ENCODE measurements at places on chromosomes 6 and 20.

DNA sequence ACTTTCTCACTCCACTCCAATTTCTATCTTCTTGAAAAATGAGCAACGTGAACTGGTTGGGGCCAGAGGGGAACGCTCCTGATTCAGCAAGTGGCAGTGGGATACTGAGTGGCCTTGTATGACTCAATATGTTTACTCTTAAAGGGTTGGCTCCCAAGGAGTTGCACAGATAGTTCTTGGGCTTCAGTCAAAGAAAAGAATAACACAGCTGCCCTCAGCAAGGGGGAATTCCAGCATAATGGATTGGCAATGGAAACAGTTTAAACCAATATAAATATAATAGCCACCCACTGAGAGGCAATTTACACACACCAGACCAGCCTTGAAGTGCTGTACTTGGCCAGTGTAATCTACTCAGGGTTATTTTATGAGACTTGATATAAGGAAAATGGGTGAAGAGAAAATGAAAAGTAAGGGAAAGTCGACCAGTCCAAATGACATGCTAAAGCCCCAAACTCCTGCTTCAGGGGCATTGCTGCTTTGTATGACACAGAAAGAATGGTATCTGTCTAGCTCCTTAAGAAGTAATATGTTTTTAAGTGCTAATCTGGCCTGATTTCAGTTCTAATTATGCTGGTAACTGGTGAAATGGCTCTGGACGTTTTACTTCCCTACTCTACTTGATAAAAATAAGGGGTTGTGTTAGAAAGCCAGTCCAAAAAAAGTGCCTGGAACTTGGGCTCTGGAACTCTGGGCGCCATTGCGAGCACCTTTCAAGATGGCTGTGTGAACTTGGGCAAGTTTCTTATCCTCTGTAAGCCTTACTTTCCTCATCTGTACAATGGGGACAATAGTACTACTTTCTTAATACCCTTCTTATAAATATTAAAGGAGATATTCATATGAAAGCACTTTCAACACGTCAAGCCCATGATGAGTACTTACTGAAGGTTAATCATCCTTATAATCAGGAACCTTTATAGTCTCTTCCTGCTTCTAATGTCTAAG, 712.9 kb upstream of the MAP3K7 start:
- peak; percentile 83 for DNase-seq

DNA sequence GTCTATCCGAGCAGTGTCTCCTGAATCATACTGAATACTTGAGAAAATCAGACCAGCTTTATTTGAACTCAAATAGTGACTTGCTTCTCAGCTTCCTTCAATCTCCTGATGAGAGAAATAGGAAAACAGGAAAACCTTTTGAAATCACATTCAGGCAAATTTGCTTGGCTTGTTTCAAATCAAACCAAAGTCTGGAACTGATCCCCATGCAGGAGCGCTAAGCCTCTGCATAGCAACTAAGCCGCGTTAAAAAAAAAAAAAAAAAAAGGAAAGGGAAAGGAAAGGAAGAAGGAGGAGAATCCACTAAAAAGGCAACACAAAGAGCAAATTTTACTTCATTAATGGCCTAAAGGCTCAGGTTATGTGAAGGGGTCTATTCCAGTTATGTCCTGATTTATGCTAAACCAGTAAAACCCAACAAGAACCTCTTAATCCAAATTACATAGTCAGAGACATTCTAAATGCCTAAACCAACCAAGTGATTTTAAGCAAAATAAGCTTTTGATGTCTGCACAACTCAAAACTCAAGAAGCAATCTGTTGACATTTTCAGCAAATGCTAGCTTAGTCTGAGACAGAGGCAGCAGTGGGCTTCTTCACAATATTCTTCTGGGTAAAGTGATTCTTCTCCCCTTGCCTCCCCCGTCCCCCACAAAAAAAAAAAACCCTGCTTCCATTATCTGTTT, 112.5 kb downstream of the SOBP start:
- DNase-seq: no peak

GRCh38 chr6:130167655-130168054, 55.1 kb downstream of the SAMD3 start:
- DNase-seq: peak; percentile 28

DNA sequence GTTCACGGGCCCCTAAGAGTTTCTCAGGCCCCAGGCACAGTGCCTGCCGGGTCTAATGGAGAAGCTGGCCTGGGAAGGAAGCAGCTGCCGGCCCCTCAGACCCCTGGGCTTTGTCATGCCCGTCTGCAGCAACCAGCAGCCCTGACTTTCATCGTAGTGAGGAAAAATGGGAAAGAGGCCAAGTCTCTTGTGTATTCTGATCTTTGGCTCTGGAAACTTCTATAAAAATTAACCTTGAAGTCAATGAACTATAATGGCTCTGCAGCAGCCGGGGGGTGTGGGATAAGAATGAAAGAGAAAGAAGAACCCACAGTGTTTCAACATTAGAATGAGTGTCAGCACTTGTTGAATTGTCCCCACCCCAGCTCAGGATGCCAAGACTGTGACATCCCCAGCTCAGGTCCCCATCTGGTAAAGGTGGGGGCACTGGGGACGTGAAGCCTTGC, 12.9 kb downstream of the TGM2 start:
- DNase-seq: no peak

- no peak for DNase-seq
Observed at GRCh38 chr20:25439328-25439727, 31.9 kb downstream of the GINS1 start.

- DNase-seq: no peak
Observed at GRCh38 chr6:139184459-139184858, 49.6 kb downstream of the HECA start.

DNA sequence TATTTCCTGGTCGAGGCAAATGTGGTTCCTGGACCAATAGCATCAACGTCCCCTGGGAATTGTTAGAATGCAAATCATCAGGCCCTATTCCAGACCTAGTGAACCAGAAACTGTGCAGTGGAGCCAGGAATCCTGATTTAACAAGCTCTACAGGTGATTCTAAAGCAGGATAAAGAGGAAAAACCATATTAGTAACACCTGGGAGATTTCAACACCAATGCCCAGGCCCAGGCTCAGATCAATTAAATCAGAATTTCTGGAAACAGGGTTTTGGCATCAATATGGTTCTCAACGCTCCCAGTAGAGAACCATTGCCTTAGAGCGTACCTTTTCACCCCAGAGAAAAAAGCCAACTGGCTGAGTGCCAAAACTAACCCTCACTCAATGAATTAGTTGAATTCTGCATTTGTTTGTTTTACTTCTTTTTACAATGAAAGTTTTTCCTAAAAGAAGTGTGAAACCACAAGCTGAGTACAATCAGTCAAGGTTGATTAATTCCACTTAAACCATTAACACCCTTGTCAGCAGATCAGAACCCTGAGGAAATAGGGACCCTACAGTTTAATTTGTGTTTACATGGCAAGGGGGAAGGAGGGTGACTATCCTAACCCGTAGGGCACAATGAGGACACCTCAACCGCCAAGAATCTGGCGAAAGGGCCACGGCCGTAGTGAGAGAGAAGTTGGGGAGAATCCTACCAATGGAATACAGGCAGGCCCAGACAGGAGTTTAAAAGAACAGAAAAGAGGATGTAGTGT, 34.9 kb upstream of the LOC128125822 start:
- no peak for DNase-seq

DNA sequence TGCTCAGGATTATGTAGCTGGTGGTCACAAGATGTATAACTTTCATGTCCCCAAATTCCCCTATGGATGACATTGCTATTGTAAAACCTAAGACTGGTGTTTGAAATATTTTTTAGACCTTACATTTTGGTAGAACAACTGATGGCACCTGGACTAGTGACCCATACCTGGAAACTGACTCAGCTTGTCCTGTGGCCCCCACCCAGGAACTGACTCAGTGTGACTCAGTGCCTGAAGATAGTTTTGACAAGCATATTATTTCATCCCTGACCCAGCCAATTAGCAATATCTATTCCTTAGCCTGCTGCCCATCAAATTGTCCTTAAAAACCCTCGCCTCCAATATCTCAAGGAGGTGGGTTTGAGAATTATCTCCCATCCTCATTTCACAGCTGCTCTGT, 90.9 kb upstream of the GRIK2 start:
- DNase-seq: no peak

DNA sequence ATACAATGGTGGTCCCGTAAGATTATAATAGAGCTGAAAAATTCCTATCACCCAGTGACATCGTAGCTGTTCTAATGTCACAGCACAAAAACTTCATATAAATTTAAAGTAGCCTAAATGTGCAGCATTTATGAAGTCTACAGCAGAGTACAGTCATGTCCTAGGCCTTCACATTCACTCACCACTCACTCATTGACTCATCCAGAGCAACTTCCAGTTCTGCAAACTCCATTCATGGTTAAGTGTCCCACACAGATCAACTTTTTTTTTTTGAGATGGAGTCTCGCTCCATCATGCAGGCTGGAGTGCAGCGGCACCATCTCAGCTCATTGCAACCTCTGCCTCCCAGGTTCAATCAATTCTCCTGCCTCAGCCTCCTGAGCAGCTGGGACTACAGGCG, 20.9 kb upstream of the KCNG1 start:
- peak; percentile 41 for DNase-seq

DNA sequence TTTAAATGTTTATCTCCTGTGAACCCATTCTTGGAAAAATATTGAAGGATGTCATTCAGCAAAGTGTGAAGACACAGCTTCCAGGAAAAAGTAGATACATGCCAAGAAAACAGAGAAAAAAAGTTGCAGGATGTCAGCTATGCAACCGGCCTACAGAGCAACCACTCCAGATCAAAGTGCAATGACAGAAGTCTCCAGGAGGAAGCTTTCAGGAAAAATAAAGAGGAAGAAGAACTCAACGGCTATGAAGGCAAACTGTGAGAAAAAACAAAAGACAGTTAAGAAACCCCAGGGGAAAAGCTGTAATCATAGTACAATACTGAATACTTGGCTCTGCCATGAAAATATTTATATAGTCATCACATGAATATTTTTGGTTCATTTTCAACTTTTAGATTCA, 30.6 kb downstream of the REPS1 start:
- DNase-seq: no peak

DNA sequence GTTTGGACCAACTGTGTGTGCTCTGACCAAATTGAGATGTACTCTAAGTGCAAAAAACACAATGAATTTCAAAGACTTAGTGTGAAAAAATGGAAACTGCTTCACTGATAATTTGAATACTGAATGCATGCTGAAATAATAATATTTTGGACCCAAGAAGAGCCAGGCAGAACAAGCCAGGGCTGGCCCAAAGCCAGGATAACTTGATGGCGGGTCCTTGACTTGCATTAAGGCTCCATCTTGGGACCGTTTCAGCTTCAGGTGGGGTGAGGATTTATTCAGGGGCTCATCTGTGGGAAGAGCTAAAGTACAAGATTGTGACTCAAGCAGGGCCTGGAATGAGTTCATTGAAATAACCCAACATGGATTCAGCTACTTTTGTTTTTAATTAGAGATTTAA, 921.9 kb downstream of the QKI start:
- DNase-seq: no peak

- no peak for DNase-seq
Observed at GRCh38 chr20:35899064-35899463, 55.2 kb downstream of the SCAND1 start.

GRCh38 chr6:136792095-136792409, 225 bp downstream of the MAP3K5 start:
- DNase-seq: no peak

DNA sequence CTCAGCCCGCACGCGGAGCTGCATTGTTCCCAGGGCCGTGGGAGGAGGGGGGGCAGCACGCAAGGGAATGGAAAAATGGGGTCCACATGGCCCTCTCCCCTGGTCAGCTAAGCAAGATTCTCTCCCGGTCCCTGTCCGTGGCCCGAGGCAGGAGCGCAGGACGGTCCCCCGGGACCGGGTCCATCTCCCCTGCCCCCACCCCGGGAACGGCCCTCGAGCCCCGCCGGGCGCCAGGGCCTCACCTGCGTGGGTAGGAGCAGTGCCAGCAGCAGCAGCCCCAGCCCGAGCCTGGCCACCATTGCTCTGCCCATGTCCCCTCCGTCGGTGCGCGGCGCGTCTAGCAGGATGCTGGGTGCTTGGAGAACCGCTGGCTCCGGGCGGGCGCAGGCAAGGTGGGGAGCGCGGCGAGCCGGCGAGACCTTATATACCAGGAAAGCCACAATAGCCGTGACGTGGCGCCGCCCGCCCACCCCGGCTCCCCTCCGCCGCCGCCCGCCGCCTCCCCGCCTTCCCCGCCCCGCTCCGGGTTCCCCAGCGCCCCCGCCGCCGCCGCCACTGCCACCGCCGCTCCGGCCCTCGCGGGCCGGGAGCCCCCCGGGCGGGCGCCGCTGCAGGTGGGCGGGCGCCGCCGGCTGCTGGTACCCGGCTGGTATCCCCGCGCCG, at the start of gene CD24:
Gene CD24, minus strand, starts transcription at position 394 of the 663 bp plus-strand sequence. Its CDS starts 83 bp downstream, at position 311.
- DNase-seq: no peak

- DNase-seq: no peak
Observed at GRCh38 chr20:20856956-20857355, 144.5 kb upstream of the RALGAPA2 start.

GRCh38 chr6:21107796-21108195, 485.8 kb upstream of the SOX4 start:
- DNase-seq: no peak

DNA sequence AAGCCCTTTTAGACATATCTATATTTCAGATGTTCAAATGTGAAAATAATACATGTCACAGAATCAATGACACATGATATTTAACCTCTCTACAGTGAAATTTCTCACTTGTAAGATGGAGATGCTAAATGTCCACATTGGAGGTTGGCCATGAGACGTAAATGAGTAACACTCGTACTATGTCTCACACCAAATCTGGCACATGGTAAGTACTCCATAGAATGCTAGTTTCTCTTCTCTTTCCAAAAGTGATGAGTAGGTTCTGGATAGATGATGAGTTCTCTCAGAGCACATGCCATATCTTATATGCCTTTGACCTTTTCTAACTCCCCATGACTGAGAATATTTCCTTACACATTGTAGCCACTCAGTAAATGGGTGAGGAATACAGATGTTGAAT, 17.7 kb downstream of the GFOD1 start:
- no peak for DNase-seq

DNA sequence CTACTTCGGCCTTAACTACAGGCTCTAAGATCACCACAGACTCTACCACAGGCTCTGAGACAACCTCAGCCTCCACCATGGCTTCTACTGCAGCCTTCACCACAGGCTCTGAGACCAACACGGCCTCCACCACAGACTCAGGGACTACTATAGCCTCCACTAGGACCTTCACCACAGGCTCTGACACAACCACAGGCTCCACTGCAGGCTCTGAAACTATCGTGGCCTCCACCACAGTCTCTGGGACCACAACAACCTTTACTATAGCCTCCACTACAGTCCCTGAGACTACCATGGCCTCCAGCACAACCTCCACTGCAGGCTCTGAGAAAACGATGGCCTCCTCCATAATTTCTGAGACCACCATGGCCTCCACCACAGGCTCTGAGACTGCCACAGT, 15.3 kb downstream of the MUC22 start:
- DNase-seq: no peak

DNA sequence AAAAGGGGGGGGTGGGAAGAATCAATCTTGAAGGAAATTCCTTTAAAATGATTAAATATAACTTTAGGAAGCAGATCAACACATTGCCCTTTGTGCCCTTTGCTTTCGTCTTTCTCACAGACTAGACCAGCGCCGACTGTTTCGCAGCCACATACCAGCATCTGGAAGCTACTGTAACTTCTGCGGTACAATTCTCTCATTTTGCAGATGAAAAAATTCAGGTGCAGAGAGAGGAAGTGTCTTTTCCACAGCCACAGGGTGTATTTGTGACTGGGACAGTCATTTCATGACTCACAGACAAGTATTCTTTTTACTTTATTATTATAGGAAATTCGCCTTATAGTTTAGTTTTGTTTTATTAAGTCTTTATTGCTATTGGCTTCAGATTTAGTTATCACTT, 84.2 kb downstream of the UST start:
- DNase-seq: no peak

Data from non-pigmented ciliary epithelial cell (primary cell).